ENCODE measurements at places on chromosomes 1 and 21.
A peak's percentile ranks its signal among the peaks of the same experiment; 100 is the strongest.

- no peak for DNase-seq
Measured at GRCh38 chr21:16570171-16570570, 840.4 kb downstream of the USP25 start.

DNA sequence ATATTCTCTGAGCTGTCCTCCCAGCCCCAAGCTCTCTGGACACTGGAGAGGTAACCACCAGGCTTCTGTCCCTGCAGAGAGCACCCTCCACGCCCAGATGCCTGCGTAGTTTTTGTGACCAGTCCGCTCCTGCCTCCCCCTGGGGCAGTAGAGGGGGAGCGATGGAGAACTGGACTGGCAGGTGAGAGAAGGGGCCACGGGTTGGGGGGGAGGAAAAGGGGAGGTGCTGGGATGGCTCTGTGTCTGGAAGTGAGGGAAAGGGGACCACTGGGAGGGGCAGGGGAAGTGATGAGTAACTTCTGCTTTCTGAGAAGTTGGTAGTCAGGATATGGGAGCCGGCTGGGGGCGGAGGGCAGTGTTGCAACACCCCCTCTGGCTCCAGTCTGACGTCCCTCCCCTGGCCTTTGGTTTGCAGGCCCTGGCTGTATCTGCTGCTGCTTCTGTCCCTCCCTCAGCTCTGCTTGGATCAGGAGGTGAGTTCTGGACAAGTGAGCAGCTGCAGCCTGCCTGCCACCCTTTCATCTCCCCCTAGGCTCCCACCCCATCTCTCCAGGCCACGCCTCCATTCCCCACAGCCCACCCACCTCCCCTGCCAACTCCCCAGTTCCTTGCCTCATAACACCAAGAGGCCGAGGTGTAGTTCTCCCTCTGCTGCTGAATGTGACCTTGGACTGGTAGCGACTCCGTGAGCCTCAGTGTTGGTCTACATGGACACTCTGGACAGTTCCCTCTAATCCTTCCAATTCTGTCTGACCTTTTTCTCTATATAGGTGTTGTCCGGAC, 3.1 kb downstream of the ADAMTSL4 start:
- peak; percentile 89 for DNase-seq

- DNase-seq = no peak
Measured at GRCh38 chr1:150320667-150320978, 710 bp upstream of the PRPF3 start.

DNA sequence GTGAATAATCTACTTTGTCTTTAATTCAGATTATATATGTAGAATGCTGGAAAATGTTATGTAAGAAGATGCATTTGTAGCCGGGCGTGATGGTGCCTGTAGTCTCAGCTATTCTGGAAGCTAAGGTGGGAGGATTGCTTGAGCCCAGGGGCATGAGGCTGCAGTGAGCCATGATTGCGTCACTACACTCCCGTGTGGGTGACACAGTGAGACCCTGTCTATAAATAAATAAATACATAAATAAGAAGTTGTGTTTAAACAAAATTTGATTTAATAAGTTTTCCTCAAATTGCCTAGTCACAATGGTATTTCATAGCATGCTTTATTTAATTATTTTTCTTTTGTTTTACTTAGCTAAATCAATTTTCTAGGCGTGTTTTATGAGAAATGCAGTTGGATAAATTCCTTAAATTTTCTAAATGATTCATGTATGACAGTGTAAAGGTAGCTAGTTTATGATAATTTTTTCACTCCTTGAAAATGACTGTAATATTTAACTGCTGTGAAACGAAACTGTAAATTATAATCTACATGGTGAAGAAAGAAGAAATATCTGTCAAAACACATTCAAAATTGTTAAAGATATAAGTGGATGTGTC, 232.6 kb downstream of the SRGAP2C start:
- DNase-seq = peak; percentile 20

GRCh38 chr1:210369425-210369824, 40.7 kb downstream of the HHAT start:
- no peak for DNase-seq

- no peak for DNase-seq
Measured at GRCh38 chr1:242237051-242237450, 238.2 kb upstream of the MAP1LC3C start.

DNA sequence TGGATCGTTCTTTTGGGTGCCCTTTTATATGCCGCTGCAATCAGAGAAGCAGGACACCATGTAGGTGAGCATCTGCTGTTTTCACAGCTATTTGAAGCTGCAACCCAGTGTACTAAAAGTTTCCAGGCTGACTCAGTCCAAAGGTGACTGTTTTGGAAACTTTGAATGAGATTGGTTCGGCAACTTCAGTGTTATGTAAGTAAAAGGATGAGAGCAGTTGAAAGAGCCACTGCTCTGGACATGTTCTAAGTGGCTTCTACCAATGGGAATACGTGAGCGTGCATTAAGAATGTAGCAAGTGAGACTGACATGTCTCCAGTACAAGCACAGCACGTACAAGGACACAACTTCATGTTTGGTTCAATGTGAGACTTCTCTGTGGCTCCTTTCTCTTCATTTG, 55.6 kb downstream of the DDR2 start:
- no peak for DNase-seq

DNA sequence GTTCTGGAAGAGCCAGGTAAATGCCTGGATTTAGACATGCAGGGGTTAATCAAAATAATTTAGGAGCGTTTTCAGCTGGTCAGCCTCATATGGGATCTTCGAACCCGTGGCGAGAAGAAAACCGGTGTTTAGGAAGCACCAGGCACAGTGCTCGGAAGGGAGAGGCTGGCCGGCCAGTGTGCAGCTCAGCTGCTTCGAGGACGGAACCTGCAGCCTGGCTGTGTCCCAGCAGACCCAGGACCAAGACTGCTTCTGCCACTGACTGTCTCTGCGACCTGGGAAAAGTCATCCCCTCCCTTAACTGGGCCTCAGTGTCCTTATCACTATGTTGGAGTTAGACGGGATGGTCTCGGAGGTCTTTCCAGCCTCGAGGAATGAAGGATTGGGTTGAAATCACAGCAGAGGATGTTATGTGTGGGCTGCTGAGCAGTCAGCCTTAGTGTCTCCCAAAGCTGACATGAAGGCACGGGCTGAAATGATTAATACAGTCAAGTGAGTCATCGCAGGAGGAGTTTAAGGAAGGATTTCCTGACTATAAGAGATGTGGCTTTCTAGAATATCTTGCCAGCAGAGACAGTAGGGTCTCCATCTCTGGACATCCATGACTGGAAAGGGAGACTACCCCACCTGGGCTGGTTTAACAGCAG, 20.8 kb downstream of the PPFIA4 start:
- no peak for DNase-seq

DNA sequence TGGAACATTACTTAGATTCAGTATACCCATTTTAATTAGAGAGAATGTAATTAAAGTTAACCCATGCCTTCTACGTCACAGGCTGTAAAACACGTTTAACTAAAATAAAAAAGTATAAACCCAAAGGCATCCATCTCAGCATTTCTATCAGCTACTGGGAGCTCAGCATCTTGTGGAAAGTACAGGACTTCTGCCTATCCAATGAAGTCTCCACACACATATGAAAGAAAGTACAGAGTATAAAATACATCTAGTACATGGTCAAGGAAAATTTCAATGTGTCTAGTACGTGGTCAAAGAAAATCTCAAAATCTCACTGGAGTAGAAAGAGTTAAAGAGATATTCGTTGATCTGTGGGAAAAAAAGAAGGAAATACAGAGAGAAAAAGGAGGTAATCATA, 141.4 kb upstream of the ZNHIT6 start:
- DNase-seq = no peak

- no peak for DNase-seq
Measured at GRCh38 chr1:228070173-228070572, 12.3 kb upstream of the ARF1 start.

- no peak for DNase-seq
Measured at GRCh38 chr1:182200025-182200812, 138.7 kb upstream of the ZNF648 start.

DNA sequence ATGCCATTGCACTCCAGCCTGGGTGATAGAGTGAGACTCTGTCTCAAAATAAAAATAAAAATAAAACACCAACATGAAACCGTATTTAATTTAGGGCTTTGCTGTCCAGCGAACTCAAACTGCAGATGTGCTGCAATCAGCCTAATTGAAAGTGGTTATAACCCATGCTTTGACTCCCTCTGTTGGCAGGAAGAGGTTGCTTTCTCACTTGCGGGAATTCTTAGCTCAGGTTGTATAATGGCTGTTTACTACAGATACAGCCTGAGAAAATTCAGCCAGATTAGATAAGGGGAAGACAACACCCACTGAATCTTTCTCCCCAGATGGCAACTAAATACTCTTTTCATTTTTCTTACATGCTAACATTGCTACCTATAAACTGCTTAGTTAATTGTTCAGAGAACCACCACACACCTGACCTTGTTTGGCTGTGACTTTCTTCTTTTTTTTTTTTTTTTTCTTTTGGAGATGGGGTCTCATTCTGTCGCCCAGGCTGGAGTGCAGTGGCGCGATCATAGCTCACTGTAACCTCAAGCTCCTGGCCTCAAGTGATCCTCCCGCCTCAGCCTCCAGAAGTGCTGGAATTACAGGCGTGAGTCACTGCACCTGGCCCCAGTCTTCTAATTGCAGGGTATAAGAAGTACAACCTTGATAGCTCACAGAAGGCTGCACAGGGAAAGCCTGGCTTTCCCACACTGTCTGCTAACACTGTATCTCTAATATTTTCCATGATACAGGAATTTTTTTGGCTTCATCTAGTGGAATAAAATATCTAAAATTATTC, 34.6 kb downstream of the DNTTIP2 start:
- peak; percentile 54 for DNase-seq

- peak; percentile 71 for DNase-seq
Measured at GRCh38 chr1:116508984-116509980, 61.5 kb downstream of the CD58 start.

DNA sequence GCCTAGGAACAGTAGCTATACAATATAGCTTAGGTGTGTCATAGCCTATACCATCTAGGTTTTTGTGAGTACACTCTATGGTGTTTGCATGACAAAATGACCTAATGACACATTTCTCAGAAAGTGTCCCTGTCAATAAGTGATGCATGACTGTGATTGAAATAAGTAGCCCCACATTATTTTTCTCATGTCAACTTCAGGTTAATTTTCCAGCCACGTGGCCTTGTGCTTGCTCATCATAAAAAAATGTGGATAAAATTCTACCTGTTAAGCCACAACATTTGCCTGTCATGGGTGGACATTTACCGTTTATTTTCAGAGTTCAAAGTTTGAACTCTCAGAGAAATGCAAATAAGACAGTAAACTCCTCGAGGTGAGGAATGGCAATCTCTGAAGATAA, 5.5 kb downstream of the DISC1 start:
- DNase-seq = no peak

GRCh38 chr1:211925016-211925415, 94.5 kb upstream of the LPGAT1 start:
- no peak for DNase-seq

DNA sequence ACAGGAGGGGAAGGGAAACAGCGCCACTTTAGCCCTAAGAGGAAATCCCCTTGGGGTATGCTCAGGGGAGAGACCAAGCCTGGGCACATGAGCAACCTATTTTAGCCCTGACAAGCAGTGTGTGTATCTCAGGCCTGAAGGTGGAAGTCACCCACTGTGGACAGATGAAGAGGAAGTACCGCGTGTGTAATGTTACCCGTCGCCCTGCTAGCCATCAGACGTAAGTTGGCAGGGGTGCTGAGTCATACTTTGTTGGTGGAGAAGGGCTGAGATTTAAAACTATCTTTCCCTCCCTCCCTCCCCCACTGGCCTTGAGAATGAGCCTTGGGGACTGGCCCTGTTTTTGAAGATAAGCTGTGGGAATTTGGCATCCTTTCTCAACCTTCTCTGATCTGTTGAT, 11.2 kb downstream of the AGO1 start:
- peak; percentile 78 for DNase-seq

DNA sequence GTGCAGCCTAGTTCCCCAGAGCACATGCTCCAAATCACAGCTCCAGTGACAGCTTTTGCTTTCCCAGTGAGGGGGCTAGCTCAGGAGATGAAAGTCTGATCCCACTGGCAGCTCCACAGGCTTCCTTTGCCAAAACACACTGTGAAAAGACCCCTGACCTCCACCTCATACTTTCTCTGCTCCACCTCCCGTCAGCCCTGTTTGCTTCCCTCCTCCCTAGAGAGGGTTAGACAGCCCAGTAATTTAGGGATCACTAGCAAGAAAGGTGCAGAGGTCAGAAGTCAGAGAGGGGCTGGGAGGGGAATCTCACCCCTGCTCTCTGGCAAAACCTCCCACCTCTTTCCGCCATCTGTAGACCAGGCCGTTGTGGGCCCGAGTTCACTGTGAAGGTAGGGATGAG, 62.8 kb downstream of the PLXNA2 start:
- no peak for DNase-seq

DNA sequence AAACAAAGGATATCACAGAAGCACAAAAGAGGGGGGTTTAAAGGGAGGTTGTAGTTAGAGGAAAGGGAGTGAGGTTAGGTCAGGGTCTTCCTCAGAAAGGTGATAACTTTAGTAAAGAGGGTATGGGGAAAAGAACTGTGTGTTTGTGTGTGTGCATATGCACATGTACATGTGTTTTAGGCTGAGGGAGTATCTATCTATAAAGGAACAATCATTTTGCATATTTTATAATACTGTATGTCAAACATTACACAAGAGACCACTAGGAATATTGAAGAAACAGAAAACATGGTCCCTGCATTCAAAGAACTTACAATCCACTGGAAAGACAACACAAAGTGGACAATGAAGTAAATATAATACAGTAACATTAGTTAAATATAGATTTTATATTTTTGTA, 132.2 kb downstream of the ACBD6 start:
- DNase-seq = no peak

DNA sequence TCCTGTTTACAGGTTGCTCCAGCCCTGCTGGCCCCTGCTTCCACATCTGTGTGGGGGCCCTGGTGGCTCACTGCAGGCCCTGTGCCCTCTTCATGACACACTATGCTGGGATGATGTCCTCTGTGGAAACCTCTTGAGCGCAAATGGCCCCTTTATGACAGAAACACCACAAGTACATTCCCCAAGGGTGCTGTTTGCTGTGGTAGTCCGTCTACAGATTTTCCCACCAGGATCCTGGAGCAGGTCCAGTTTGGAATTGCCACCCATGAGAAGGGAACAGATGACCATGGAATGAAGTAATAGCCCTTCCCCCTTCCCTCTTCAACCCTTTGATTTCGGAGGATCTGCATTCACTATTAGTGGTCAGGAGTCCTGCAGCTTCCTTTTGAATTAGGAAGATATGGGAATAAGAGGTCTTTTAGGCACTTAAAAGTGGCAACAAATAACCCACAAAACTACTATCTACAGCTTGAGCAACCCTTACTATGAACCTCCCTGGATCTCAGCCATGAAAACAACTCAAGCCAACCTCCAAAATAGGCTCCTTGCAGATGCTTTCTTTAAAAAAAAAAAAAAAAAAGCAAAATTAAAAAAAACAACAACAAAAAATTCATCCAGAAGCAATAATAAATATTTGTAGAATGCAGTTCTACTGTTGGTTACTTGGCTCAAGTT, 121.9 kb upstream of the TSPAN2 start:
- DNase-seq = no peak

GRCh38 chr21:38413958-38414548, 84.2 kb downstream of the ERG start:
- DNase-seq = no peak

GRCh38 chr1:89604414-89604735, 28.5 kb upstream of the LRRC8C start:
- DNase-seq = no peak
